Activated effector memory CD4-positive, alpha-beta T cell treated with Interleukin-2 at 50 U/mL for 16 hours (primary cell): ENCODE measurements at places on chromosomes 1 and 21.

GRCh38 chr21:34803782-34804370, 135.1 kb downstream of the CLIC6 start:
- no peak for DNase-seq

- DNase-seq, result no peak
These were observed 43.4 kb upstream of the COL6A2 start for GRCh38 chr21:46054451-46054881.

- no peak for DNase-seq
These were observed 11.4 kb downstream of the RGS5 start for GRCh38 chr1:163191301-163191700.

DNA sequence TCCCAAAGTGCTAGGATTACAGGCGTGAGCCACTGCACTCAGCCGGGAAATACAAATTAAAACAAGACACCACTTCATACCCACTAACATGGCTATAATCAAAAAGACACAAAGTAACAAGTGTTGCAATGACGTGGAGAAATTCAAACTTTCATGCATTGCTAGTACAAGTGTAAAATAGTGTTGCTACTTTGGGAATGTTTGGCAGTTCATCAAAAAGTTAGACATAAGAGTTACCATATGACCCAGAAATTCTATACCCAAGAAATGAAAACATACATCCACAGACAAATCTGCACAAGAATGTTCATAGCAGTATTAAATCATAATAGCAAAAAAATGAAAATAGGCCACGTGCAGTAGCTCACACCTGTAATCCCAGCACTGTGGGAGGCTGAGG, 16.4 kb downstream of the FOXJ3 start:
- DNase-seq, result no peak

DNA sequence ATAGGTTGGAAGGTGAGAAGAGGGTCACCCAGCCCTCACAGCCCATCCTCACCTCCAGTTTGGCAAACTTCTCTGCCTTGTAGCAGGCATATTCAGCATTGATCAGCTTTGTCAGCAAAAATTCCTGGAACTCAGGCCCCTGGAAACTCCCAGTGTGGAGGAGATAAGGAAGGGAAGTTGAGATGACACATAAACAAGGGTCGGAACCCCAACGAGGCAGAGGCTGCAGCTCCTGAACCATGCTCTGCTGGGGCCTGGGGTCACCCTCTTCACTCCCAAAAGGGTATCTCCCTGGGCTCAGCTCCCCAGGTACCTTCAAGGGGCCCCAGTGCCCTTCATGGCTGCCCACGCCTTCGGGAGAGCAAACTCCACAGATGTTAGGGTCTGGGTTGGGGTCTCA, 60.4 kb downstream of the RAP1GAP start:
- no peak for DNase-seq
